ENCODE measurements at places on chromosomes 7 and 10.

DNA sequence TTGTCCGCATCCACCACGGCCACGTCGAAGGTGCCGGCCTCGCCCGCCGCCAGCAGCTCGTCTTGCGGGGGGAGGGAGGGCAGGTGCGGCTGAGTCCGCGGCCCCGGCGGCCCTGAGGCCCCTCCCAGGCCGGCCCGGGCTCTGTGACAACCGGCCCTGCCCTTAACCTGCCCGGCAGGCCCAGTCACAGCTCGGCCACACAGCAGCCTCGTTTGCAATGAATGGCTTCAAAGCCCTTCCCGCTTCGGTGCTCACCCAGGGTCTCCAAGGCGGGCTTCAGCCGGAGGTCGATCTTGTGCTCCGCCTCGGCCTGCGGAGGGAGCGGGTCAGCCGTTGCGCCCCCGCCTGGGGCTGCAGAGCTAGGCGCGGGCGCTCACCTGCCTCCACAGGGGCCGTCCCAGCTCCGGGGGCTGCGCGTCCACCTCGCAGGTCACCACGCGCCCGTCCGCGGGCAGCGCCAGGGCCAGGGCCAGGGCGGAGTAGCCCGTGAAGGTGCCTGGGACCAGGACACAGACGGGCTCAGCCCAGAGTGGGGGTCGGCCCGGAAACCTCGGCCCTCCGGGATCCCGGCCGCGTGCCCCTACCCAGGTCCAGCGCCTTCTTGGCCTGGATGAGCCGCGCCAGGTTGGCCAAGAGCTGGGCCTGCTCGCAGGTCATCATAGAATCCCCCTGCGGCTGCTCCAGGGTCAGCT, 928 bp downstream of the COMTD1 start:
- peak; percentile 15 for DNase-seq

GRCh38 chr10:112803961-112804401, 146.1 kb upstream of the TCF7L2 start:
- DNase-seq: no peak

DNA sequence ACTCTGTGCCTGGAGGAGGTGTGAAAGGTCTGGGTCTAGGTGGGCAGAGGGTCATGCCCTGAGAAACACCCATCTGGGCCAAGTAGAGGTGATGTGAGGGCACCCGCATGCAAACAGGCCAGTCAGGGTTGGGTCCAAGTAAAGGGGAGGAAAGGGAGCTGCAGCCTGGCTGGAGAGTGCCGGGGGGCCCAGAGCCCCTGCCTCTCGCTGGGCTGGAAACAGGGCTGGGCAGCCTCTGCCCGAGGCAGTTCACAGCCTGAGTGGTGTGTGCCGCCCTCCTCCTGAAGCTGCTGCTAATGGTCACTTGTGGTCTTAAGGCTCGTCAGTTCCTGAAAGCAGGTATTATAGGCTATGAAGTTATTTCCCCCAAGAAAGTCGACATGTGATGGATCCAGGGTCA, 7.3 kb downstream of the CYP2E1 start:
- no peak for DNase-seq

- no peak for DNase-seq
Observed at GRCh38 chr7:111004310-111004901, 86.5 kb upstream of the LRRN3 start.

DNA sequence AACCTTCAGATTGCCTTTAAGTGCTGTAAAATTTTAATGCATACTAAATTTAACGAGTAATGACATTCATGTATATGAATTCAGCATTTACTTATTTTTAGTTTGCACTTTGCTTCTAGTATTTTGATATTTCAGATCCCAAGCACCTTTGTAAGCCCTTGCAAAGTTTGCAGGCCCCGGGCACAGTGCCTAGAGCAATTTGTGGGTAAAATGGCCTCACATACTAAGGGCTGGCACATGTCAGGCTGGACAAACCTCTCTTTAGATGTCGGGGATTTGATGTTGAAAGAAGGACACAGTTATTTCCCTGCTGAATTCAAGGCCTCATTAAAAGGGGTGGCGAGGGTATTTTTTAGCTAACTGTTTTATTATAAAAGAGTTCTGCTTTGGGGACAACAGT, 270.3 kb upstream of the HABP2 start:
- DNase-seq: no peak

Data from activated T-helper 1 cell treated with Interleukin-2 at 50 U/mL for 16 hours (primary cell).